Cardiac ventricle fibroblast (primary cell): ENCODE measurements at places on chromosomes 1 and 21. TPM values are rescaled to one million over a fixed set of nuclear protein-coding genes. Genes with fewer than 3 reads are reported as not detected.

Gene CLCN6
- total RNA-seq: 6.9 and 7.6 TPM in 2 replicates

Gene TNFRSF8
- 0.05 and 0.06 TPM in 2 replicates for total RNA-seq

Gene AK5
- total RNA-seq: 6.4 and 17.6 TPM in 2 replicates

Gene RHD
- not detected in 2 replicates for total RNA-seq

Gene OR14A16
- total RNA-seq: not detected in 2 replicates

Gene TMEM269
- total RNA-seq: not detected in 2 replicates

Gene SLAMF7
- total RNA-seq: not detected in 2 replicates

Gene C1orf94
- total RNA-seq: not detected in 2 replicates

Gene CADM3
- 185 and 186 TPM in 2 replicates for total RNA-seq

Gene FMO4
- 4.2 and 8.2 TPM in 2 replicates for total RNA-seq

Gene MAP1LC3C
- 0.12 TPM in 1 of 2 replicates, not detected in the other for total RNA-seq

Gene REN
- not detected in 2 replicates for total RNA-seq
